ENCODE measurements at places on chromosomes 3 and 15. TPM values are rescaled to one million over a fixed set of nuclear protein-coding genes. Genes with fewer than 3 reads are reported as not detected.

DNA sequence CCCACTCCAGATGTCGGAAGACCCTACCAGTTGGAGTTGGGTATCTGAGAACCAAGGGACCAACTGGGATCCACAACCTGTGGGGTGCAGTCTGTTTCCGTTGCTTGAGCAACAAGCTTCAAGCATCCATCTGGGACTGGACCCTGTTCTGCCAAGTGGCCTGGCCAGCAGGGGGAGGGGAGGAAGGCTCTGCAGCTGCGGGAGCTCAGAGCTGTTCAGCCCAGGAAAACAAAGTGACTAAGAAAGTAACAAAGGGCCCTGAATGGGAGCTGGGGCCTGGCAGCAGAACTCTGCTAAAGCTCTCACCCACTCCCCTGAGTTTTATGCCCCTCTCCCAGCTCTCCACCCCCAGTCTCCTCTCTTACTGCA is 2.7 kb downstream of the TYRO3 start:
- no peak overlapping the region for H3K4me3 ChIP-seq
- no peak overlapping the region for H3K27ac ChIP-seq
- no peaks in the 10 kb centered on the region for H3K27me3 ChIP-seq

- no peaks in the 10 kb centered on the region for H3K27me3 ChIP-seq
- H3K4me3 ChIP-seq, result no peak overlapping the region
- peak; percentile 36 for DNase-seq
- no peaks in the 10 kb centered on the region for H3K36me3 ChIP-seq
- no peaks in the 10 kb centered on the region for H3K4me1 ChIP-seq
Observed at GRCh38 chr15:66947471-66947870, 117.9 kb upstream of the SMAD3 start.

DNA sequence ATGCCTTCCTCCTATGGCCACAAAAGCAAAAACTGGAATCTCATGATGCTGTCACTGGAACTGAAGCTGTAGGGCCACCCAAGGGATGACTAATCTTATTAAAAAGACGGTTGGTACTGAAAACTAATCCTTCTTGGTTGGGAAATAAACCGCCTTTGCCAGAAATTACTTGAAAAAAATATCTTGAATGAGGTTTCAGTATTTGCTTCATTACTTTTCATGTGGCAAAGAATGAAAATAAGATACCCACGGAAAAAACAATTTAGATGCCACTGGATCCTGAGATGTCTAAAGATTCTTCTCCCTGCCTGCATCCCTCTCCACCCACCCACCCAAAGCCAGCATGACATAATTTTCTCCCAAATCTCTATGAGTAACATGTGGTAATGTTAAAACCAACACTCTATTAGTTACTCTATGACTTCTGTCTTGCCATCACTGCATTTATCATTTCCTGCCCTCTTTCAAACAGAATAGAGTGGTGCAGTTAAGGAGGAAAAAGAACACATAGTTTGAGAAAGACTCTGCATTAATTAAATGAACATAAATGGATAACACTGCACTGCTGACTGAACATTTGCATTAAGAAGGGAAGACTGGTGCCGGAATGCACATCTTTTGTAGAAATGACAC is 111.8 kb upstream of the DPH6 start:
- H3K4me3 ChIP-seq, result no peak overlapping the region
- peaks cover 7% of the 10 kb centered on the region for H3K4me1 ChIP-seq
- H3K27ac ChIP-seq, result peak overlapping the region; percentile 36
- peak; percentile 88 for DNase-seq

DNA sequence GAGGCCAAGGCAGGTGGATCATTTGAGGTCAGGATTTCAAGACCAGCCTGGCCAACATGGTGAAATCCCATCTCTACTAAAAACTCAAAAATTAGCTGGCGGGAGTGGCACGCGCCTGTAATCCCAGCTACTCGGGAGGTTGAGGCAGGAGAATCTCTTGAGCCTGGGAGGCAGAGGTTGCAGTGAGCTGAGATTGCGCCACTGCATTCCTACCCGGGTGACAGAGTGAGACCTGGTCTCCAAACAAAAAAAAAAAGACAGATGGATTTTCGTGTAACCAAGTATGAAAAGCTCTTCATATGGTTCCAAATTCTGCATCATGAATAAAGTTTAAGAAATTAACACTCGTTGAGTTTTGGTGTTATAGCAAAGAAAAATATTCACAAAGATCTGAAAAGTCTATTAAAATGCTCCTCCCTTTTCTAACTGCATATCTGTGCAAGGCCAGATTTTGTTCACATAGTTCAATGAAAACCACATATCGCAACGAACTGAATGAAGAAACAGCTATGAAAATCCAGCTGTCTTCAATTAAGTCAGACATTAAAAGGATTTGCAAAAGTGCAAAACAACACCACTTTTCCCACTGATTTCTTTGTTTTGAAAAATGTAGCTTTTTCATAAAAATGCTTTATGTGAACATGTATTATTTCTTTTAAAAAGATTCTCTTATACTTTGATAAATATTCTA is 23.8 kb upstream of the FBLN2 start:
- no peak overlapping the region for H3K27ac ChIP-seq
- no peaks in the 10 kb centered on the region for H3K36me3 ChIP-seq
- no peak for DNase-seq
- H3K4me3 ChIP-seq, result no peak overlapping the region
- H3K27me3 ChIP-seq, result peaks cover 5% of the 10 kb centered on the region

DNA sequence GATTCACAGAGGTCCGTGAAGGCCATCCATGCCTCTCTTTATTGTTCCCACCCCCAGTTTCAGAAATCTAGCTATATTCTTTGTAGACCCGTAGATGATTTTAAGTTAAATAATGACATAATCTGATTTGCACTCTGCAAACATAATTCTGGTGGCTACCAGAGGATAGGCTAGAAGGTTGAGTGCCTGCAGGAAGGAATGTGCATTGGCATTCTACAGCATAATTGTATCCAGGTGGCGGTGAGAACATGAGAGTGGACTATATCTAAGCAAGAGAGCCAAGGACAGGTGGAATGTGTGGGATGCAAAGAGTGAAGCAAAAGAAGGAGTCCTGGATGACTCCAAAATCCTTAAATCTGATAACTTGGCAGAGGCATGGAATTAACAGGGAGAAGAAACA is 298.5 kb upstream of the MME start:
- no peak for DNase-seq
- H3K27ac ChIP-seq, result no peak overlapping the region
- H3K4me1 ChIP-seq, result no peaks in the 10 kb centered on the region
- no peak overlapping the region for H3K4me3 ChIP-seq

DNA sequence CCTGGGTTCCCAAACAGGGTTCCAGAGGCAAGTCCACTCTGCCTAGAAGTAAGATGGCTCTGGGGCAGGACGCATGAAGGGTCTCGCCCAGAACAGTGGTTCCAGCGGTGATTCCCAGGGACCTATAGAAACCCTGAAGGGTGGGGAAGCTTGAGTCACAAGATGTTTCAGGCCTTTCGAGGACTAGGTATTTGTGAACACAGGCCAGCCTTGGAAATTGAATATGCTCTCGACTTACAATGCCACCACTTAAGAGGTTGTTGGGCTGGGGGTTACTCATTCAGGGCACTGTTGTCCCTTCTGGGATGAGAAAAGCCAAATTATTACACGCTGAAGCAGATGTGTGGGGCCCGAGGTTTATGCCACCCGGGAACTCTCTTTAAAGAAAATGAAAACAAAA is 152.0 kb downstream of the TJP1 start:
- no peaks in the 10 kb centered on the region for H3K27me3 ChIP-seq
- H3K27ac ChIP-seq, result peak overlapping the region; percentile 90
- H3K36me3 ChIP-seq, result no peaks in the 10 kb centered on the region
- peaks cover 41% of the 10 kb centered on the region for H3K4me1 ChIP-seq

DNA sequence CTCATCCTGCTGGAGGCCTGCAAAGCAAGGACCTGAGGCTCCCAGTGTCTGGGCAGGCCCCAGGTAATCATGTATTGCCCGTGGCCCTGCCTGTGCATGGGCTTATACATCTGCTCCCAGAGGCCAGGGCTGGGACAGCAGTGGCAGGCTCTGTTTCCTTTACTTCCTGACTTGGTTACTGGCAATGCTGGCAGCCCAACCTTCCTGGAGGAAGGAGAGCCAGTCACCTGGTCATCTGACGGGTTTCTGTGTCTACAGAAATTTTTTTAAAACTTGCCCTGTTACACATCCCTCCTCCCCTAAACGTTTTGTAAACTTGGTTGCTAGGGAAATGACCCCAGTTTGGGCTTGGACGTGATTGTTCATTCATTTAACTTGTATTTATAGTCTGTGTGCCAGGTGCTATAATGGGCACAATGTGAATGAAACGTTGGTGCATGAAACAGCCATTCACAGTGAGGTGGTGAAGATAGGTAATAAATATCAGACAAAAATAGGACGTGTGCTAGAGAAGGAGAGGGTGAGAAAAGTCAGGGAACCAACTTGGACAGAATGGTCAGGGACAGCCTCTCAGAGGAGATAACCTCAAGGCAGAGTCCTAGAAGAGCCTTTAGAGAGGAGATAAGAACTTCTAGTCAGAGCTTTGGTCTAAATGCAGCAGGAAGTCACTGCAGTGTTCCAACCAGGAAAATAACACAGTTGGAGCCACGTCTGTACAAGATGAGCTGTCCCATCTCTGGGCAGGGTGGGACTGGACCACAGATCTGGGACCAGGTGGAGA is 14.1 kb downstream of the TEX264 start:
- H3K27me3 ChIP-seq, result no peaks in the 10 kb centered on the region
- H3K27ac ChIP-seq, result no peak overlapping the region
- H3K36me3 ChIP-seq, result no peaks in the 10 kb centered on the region
- peaks cover 34% of the 10 kb centered on the region for H3K4me1 ChIP-seq

- peak; percentile 81 for DNase-seq
- H3K4me1 ChIP-seq, result peaks cover 7% of the 10 kb centered on the region
- H3K4me3 ChIP-seq, result no peak overlapping the region
- H3K36me3 ChIP-seq, result no peaks in the 10 kb centered on the region
Observed at GRCh38 chr3:186461141-186461540, 83.0 kb downstream of the CRYGS start.

DNA sequence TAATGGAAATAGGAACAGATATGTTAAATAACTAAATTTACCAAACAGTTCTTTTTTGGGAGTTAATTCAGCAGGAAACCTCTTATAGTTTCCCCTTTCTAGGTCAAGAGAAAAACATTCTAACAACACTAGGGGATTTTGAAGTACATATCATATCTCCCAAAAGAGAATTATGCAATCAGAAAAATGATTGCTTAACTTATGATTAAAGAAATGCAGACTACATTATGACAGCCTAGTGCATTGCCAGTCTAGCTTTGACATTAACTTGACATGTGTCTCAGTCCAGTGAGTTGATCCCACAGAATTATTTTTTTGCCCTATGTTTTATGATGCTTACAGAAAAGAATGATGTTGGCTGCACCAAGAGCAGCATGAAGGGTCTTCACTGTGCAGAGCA is 31.7 kb upstream of the NPHP3 start:
- no peaks in the 10 kb centered on the region for H3K4me1 ChIP-seq
- H3K36me3 ChIP-seq, result no peaks in the 10 kb centered on the region
- H3K27me3 ChIP-seq, result no peaks in the 10 kb centered on the region
- H3K27ac ChIP-seq, result no peak overlapping the region
- H3K4me3 ChIP-seq, result no peak overlapping the region

DNA sequence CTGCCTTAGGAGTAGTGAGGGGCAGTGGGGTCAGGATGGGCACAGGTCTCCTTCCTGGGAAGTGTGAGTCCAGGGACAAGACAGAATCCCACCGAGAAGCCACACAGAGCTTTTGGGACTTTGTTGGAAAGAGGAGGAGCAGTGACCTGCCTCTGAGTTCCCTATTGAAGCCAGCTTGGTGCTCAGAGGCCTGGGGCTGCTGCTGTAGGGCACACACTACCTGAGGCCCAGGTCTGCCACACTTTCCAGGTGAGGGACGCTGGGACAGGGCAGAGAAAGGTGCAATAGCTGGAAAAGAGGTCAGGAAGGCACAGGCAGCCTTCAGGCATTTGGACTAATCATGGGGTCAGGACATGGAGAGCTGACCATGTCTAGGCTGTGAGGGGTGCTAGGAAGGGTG is 67.7 kb downstream of the SCN5A start:
- H3K27ac ChIP-seq, result no peak overlapping the region
- no peaks in the 10 kb centered on the region for H3K4me1 ChIP-seq
- no peak overlapping the region for H3K4me3 ChIP-seq

- H3K27me3 ChIP-seq, result no peaks in the 10 kb centered on the region
- no peaks in the 10 kb centered on the region for H3K4me1 ChIP-seq
- H3K4me3 ChIP-seq, result no peak overlapping the region
- H3K27ac ChIP-seq, result no peak overlapping the region
- no peak for DNase-seq
- H3K36me3 ChIP-seq, result no peaks in the 10 kb centered on the region
Observed at GRCh38 chr3:108493862-108494261, 16.5 kb downstream of the MYH15 start.

GRCh38 chr3:10815487-10815886 is 541 bp upstream of the SLC6A11 start:
- no peaks in the 10 kb centered on the region for H3K4me1 ChIP-seq
- peaks cover 36% of the 10 kb centered on the region for H3K27me3 ChIP-seq
- no peak overlapping the region for H3K27ac ChIP-seq
- no peak for DNase-seq
- H3K36me3 ChIP-seq, result no peaks in the 10 kb centered on the region

GRCh38 chr3:189355481-189356201 is 183.9 kb downstream of the TPRG1 start:
- peaks cover 7% of the 10 kb centered on the region for H3K4me1 ChIP-seq
- no peaks in the 10 kb centered on the region for H3K36me3 ChIP-seq
- no peaks in the 10 kb centered on the region for H3K27me3 ChIP-seq

DNA sequence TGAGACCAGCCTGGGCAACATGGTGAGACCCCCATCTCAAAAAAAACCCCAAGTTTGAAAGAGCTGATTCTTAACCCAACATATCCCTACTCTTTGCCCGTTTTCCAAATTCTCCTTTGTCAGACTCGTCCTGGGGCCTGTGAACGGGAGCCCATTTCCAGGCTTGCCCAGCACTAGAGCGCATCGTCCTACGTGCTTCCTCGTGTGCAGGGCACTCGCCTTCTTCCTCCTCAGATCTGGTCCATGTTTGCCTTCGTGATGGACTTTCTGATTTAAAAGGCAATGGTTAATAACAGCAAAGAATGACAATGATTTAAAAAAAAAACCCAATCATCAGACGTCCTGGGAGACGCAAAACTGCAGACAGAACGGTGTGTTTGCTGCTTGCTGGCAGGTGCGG is 10.1 kb downstream of the MELTF start:
- H3K36me3 ChIP-seq, result no peaks in the 10 kb centered on the region
- H3K4me3 ChIP-seq, result no peak overlapping the region
- H3K4me1 ChIP-seq, result no peaks in the 10 kb centered on the region
- no peak for DNase-seq
- H3K27ac ChIP-seq, result no peak overlapping the region
- H3K27me3 ChIP-seq, result peaks cover 12% of the 10 kb centered on the region

GRCh38 chr3:71358243-71358642 is 225.3 kb downstream of the FOXP1 start:
- no peak overlapping the region for H3K4me3 ChIP-seq
- H3K27ac ChIP-seq, result no peak overlapping the region
- peaks cover 10% of the 10 kb centered on the region for H3K36me3 ChIP-seq
- no peaks in the 10 kb centered on the region for H3K4me1 ChIP-seq

CTXND1 gene
- not detected for total RNA-seq

OR5K4 gene
- total RNA-seq, result not detected

RNU5B-1 gene
- total RNA-seq, result 11.7 TPM

THSD4 gene
- 0.99 TPM for total RNA-seq

TRH gene
- total RNA-seq, result not detected

WDR93 gene
- total RNA-seq, result not detected

INTS14 gene
- 24.2 TPM for total RNA-seq

TMCO5A gene
- total RNA-seq, result not detected

TEX55 gene
- total RNA-seq, result not detected
